ENCODE measurements at places on chromosomes 5 and 9.

GRCh38 chr9:125746774-125747052, 460 bp upstream of the PBX3 start:
- DNase-seq, result no peak

- DNase-seq, result no peak
Measured at GRCh38 chr9:93107825-93108161, 11.8 kb downstream of the CARD19 start.

DNA sequence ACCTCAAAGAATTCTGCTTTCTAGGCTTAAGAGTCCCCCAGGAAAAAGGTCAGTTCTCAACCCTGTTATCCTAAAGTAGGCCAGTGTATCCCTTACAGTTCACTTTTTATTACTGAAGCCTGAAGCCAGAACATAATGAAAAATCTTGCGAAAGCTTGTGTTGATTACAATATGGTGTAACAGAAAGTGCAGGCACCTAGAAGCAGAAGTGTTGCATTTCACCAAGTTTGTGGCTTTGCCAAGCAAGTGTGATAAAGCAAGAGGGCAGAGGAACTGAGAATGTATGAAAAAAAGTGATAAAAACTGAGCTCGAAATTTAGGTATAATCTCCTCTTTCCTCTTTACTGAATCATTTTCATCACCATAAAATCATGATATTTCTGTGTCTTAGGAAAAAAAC, 26.2 kb downstream of the AGTPBP1 start:
- no peak for DNase-seq

- no peak for DNase-seq
Measured at GRCh38 chr9:71361357-71361756, 239.9 kb upstream of the TRPM3 start.

- peak; percentile 79 for DNase-seq
Measured at GRCh38 chr5:151772029-151772845, 483 bp downstream of the G3BP1 start.

DNA sequence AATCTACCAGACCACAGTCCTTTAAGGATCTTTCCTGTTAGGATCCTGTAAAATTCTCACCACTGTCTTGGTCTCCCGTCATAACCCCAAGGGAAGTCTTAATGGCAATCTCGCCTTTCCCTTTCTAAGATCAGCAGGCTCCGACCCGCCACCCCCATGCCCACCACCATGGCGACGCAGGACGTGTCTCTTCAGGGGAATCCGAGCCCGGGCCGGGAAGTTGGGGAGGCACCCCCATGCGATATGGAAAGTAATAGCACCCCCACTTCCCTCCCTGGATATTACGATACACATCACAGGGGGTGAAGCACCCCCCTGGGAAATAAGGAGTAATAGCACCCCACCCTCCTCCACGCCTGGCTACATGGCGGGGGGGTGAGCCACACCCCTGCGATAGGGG, 8.3 kb upstream of the STK32A start:
- DNase-seq, result no peak

DNA sequence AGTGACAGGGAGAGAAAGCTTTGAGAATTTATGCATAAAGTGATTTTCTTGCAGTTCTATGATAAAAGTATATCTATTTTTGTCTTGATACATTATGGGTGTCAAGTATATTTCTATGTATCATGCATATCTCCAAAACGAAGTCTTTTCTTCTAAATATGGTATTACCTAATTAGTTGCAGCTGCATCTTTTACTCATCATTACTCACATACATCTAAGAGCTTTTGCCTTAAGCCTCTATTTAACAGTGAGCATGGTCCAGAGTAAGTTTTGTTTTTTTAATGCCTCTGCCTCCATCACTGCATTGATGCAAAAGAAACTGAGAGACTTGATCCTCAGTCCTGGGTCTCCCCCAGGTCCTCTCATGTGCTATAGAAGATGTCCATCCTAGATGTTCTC, 40.0 kb upstream of the SMC5 start:
- no peak for DNase-seq

- peak; percentile 54 for DNase-seq
Measured at GRCh38 chr9:121735065-121735792, 83.8 kb downstream of the DAB2IP start.

DNA sequence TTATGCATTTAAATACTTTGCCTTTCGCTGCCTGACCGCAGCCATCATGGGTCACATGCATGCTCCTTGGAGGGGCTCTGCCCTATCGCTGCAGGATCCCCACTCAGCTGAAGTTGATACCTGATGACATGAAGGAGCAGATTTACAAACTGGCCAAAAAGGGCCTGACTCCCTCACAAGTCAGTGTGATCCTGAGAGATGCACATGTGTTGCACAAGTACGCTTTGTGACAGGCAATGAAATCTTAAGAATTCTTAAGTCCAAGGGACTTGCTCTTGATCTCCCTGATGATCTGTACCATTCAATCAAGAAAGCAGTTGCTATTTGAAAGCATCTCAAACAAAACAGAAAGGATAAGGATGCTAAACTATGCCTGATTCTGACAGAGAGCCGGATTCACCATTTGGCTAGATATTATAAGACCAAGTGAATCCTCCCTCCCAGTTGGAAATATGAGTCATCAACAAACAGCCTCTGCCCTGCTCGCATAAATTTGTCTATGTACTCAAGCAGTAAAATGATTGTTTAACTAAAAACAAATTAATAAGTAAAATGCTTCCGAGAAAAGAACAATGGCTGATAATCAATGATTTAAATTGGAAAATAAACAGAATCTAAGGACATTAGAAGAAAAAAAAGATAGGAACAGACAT, 41.6 kb upstream of the PPP2CA start:
- DNase-seq, result no peak

GRCh38 chr9:38419181-38419580, 5.1 kb downstream of the IGFBPL1 start:
- DNase-seq, result no peak

DNA sequence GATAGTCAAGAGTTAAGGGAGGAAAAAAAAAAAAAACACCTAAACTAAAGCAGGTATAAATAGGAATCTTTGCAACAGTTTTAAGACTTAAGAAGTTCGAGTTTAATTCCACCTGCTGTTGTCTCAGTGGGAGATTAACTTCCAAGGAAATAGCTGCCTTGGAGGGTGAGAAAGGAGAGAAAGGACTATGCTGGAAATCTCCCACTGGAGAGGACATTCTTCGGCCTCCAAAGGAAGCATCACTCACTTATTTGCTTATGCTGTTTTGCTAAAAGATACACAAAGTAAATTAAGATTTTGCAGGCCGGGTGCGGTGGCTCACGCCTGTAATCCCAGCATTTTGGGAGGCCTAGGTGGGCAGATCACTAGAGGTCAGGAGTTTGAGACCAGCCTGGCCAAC, 317.9 kb upstream of the MPDZ start:
- no peak for DNase-seq

DNA sequence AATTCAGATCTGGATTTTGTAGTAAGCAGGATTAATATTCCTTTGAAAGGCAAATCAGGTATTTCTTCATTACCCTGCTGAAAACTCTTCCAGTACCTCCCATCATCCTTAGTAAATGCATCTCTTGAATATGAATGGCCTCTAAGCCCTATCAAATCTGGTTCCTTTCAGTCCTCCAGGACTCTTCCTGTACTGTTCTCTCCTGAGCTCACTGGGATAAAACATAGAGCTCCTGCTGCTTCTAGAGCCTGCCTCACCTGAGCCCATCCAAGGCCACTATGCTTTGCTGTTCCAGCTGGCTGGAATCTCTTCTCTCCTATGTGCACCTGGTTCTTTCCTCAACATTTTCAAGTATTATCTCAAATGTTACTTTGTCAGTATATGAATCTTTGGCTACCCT, 803.3 kb upstream of the CTNND2 start:
- no peak for DNase-seq

DNA sequence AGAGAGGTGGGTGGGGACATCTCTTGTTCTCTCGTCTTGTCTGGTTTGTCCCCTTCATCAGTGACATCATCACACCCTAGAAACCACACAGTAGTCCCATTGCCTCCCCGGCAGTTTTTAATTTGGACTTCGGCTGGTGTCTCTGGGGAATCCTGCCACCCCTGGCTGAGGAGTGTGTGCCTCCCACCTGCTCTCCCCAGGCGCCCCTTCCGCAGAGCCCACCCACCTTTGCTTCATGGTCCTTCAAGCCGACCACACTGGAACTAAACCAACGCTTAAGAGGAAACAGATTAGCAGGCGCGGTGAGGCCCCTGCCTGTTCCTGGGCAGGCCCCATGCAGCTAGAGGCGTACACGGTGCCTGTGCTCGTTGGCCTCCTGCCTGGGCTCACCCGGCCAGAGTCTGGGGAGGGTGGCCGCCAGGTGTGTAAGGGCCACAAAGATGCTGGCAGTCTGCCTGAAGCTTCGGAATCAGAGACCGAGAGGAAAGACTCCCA, 107.6 kb upstream of the SPRY4 start:
- no peak for DNase-seq

DNA sequence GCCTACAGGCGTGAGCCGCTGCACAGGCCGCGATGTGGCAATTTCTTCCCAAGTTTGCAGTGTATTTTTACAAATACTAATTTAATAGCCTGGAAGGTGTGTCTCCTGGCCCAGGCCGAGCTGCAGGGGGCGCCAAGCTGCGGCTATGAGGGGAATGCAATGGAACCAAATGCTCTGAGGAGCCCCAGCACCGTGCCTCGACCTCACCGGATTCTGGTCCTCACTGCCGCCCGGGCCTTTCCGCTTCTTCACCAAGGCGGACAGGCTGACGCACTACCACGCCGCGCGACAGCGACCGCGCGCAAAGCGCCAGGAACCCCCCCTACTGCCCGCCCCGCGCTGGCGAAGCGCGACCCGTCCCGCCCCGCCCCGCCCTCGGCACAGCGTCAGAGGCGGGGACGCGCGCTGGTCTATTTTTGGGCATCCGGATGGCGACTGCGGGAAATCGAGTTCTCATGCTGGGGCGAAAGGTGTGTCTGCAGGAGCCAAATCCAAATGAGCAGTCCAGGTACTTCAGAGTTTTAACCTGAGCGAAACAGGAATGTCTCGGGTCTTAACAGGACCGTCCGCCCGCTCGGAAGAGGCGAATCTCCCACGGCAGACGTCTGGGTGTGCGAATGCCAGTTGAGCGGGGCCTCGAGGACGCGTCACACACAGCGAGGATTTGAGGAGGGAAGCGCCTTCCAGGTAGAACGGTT, 31.7 kb upstream of the PRXL2C start:
- DNase-seq, result peak; percentile 83

DNA sequence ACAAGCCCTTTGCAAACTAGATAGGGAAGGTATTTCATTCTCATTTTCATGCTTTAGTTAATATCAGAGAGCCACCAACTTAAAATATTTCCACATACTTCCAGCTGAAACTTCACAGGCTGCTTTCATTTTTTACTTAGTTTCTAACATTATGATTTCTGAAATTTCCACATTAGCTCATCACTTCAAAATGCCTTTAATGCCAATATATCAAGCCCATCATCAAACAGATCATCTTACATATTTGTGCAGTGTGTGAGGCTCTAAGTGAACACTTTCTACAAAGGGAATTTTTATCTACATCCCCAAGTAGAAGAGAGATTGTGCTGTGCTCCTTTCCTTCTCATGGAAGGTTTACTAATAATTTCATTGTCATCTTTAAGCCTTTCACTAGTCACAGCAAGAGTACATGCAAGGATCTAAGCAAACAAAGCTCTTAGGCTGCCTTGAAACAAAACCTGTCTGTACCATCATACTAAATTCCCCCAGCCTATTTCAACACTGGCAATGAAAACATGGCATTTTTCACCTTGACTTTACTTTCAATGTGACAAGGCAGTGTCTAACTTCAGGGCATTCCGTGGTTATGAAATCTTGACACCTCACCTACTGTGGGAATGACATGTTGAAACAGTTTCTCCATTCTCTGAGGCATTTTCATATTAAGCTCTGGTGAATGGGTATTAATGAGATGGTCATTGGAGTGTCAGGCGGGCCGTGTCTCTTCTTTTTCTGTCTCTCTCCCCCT, 45.4 kb downstream of the PPP2R2B start:
- DNase-seq, result no peak

DNA sequence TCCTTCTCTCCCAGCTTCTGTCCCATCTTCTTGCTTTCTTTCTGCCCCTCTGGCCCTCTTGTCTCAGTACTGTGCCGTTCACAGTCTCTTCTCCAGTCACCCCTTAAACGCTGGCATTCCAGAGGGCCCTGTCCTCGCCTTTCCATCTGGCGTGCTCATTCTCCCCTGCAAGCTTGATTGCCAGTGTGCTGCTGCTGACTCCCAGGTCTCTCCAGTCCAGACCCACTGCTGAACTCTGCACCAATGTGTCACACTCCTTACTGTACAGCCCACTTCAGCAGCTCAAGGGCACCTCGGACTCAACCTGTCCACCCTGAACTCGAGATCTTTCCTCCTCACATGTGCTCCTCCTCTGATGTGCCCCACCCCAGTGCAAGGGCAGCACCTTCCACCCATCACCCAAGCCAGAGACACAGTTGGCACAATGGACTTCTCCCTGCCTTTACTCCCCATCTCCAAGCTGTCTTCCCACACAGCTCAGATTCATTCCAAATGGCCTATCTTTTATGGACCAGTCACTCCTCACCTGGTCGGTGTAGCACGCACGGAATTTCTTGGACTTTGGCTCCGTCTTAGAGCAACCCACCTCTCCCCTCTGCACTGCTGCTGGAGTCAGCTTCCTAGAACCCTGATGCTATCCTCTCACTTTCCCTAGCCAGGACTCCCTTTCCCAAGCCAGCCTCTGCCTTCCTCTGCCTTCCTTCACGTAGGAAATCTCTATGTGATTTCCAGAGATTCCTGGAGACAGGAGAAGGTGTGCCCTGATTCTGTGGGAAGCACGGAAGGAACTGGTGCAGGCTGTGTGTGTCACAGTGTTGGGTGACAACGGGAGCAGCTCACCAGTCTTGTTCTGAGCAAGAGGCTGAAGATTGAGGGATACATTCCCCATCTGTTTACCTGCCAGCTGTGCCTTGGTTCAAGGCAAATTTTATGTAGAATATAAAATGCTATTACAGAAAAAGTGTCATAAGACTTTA, 26.0 kb upstream of the SLC2A8 start:
- DNase-seq, result no peak

GRCh38 chr5:59745415-59745863, 148.1 kb downstream of the PDE4D start:
- DNase-seq, result peak; percentile 80

DNA sequence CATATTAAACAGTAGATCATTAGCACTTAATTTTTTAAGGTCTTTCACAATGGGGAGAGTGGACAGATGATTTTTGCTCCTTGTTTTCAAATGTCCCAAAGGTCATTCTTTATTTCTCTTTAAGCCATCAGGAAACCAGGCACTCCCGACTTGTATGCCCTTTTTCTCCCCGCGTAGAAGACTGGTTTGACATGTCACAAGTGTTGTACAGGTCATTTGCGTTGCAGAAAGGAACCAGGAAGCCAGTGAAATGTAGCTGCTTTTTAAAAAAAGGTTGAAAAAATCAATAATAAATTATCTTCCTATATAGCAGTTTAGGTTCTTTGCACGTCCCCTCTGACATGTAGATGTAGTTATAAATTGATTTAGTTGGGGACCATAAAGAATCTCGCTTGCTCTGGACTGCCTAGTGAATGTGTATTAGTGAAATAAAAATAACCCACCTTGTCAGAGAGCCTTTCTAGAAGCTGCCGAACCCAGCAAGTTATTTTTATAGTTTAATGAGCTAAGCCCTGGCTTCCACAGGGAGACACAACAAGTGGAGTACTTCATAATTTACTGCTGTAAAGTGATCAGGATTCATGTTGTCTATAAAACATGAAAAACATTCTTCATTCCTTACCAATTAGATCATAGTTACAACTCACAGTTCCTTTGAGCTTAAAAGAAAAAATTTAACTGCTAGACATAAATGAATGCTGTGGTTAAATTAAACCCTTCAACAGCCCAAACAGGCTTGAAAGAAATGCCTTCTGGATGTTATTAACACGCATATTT, 404.6 kb downstream of the CSNK1G3 start:
- DNase-seq, result peak; percentile 58
